Esophagus squamous epithelium (tissue), 5 donors: ENCODE measurements at places on chromosomes 6 and 20.
A peak's percentile ranks its signal among the peaks of the same experiment; 100 is the strongest.

GRCh38 chr6:87016772-87017171 lies 78.1 kb downstream of the CGA start:
- no peak for DNase-seq
- H3K27me3 ChIP-seq, result no peaks in the 10 kb centered on the region
- H3K36me3 ChIP-seq, result no peaks in the 10 kb centered on the region
- H3K4me3 ChIP-seq, result no peak overlapping the region

GRCh38 chr6:137415127-137415833 lies 78.9 kb downstream of the OLIG3 start:
- H3K27ac ChIP-seq, result peak overlapping the region; percentile 68
- no peaks in the 10 kb centered on the region for H3K36me3 ChIP-seq
- DNase-seq, result no peak
- H3K4me1 ChIP-seq, result peaks cover 29% of the 10 kb centered on the region

- H3K4me3 ChIP-seq, result no peak overlapping the region
- peaks cover 11% of the 10 kb centered on the region for H3K27me3 ChIP-seq
- H3K27ac ChIP-seq, result no peak overlapping the region
- peaks cover 34% of the 10 kb centered on the region for H3K4me1 ChIP-seq
These were observed 104.6 kb downstream of the TFAP2A start for GRCh38 chr6:10310330-10310653.

DNA sequence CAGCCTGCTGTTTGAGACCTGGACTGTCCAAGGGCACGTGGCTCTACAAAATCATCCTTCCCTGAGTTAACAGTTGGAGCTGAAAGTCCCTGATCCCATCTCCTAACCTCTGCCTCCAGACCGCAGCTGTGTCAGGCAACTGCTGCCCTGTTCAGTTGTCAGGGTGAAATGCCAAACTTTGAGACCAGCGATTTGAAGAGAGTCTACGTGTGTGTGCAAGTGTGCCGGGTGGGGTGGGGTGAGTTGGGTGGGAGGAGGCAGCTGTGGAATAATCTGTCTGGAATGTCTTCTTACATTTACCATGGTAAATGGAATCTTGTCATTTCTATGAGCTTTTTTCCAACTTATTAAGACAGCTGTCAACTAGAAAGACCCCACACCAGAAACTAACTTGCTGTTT lies 81.0 kb upstream of the FAM8A1 start:
- H3K4me3 ChIP-seq, result no peak overlapping the region
- H3K36me3 ChIP-seq, result peaks cover 9% of the 10 kb centered on the region
- no peaks in the 10 kb centered on the region for H3K27me3 ChIP-seq
- H3K27ac ChIP-seq, result no peak overlapping the region
- no peak for DNase-seq
- no peaks in the 10 kb centered on the region for H3K4me1 ChIP-seq
